Stimulated activated CD8-positive, alpha-beta memory T cell treated with anti-CD3 and anti-CD28 coated beads, Interleukin-15, amount 100 ng/mL, for 4 hours (primary cell): ENCODE measurements at places on chromosomes 2 and 18.

GRCh38 chr18:43876748-43877147, 599.5 kb upstream of the SYT4 start:
- no peak for DNase-seq

DNA sequence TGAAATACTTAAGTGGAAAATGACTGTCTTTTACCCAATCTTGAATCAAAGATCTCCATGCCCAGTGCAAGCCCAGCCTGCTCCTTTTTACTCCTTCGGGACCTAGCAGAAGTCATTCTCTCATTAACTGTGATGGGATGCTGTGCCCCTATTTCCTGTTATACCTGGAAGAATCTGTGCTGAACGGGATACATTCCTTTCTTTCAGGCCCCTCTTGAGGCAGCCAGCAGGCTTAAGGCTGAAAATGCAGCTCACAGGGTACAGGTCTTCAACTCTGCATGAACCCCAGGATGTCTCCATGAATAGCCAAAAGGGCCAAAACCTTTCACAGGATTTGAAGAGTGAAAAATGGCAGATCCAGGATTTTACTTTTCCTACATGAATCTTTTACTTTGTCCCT, 784.8 kb upstream of the KLHL29 start:
- DNase-seq: no peak

GRCh38 chr2:69889302-69889701, 4.5 kb upstream of the SNRNP27 start:
- no peak for DNase-seq

DNA sequence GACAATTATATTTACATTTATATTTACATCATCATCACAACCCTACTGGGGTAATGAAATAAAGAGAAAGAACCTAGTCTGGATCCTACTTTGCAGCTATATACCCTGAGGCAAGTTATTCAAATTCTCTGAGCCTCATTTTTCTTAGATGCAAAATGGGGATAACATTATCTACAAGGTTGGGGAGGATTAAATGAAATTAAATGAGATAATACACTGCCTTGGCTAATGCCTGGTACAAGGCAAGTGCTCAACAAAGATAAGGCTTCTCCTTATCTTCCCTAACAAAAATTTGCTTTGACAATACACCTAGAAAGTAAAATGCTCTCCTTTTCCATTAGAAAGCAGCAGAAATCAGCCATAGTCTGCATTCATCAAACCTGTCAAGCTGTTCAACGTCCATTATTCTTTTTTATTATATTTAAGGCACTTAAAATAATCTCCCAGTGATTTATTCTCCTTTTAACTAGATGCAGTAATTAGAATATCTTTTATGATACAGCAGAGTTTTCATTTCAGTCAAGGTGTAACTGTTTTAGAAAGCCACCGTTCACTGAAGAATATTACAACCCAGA, 44.8 kb downstream of the TCF4 start:
- DNase-seq: no peak

DNA sequence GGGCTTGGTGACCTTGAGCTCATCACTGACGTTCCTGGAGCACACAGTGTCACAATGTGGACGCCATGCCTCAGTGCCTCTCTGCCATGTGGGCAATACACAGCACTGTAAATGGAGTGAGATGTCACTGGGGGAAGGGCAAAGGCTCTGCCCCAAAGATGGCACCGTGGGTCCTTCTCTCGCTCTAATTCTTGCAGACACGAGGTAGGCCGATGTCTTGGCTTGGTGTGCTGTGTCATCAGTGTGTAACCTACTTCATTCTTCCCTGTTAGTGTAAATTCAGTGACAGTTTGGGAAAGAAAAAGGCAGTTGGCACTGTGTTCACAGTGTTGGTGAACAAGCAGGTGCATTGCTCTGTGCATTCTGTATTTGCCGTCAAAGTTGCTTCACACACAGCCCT, 309.3 kb upstream of the MYT1L start:
- no peak for DNase-seq

DNA sequence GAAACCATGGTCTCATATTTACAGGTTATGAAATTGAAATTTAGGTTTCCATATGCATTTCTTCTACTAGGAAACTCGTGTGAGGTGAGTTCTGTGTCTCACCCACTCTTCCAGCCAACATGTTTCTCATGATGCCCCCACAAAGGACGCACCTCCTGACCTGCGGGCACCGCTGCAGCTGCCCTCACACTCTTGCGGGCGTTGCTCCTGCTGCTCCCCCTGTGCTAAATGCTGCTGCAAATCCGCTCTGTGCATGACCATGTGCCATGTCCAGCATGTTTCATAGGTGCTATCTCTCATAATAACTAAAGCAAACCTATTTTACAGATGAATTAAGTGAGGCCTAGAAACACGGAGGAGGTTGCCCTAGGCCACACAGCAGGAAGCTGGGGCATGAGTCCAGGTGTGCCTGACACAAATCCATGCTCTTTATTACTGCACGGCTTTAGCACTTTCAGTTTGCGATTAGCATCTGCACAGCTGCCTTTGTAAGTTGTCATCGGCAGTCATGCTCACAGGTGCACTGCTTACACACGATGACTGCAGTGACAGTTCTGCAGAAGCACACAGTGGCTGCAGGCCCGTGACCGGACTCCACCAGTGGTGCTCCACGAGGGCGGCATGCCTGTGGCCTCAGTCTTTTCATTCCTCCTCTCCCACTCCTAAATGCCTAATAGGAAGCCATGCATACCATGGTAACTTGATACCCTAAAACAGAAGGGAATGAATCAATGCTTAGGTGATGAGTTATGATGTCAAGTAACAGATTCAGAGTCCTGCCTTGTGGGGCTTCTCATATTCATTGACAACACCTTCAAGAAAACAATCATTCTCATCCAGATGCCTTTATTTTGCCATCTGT, 14.9 kb upstream of the GALR1 start:
- DNase-seq: no peak

GRCh38 chr2:150144546-150145298, 342.7 kb downstream of the RND3 start:
- DNase-seq: no peak

- DNase-seq: no peak
Measured at GRCh38 chr2:47194410-47194809, 39.3 kb upstream of the STPG4 start.

DNA sequence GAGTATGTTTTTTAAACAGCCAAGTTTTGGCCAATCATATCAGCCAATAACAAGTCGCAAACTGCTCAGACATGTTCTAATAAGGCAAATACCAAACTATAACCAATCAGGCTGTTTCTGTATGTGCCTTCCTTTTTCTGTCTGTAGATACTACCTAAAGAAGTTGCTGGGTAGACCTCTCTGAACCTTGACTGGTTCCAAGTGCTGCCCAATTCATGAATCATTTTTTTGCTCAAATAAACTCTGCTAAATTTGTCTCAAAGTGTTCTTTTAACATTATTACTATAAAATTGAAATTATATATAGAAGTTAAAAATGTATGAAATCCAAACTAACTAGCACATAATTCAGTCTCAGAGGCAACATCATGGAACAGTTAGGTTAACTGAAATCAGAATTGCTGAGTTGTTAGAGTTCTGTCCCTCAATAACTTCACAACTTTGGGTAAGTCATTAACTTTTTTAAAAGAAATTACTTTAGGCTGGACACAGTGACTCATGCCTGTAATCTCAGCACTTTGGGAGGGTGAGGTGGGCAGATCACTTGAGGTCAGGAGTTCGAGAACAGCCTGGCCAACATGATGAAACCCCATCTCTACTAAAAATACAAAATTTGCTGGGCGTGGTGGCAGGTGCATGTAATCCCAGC, 4.9 kb upstream of the TTC21B start:
- no peak for DNase-seq

DNA sequence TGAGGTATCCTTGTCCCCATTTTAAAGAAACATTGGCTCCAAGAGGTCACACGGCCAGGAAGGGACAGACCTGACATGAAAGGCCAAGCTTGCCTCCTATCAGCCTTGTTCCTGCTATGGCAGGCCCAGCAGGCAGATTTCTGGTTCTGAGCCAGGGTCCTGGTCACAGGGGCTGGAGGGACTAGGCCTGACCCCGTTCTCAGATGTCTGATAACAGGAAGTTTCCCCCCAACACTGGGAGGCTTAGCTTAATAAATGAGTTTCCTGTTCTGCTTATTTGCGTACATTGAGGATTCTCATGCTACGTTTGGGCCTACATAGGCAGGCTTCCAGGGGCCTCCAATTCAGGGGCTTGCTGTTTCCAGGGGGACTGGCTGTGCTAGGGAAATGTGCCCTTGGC, 107.8 kb upstream of the LTBP1 start:
- DNase-seq: no peak

- DNase-seq: no peak
Measured at GRCh38 chr2:17930773-17931172, 52.3 kb downstream of the KCNS3 start.

DNA sequence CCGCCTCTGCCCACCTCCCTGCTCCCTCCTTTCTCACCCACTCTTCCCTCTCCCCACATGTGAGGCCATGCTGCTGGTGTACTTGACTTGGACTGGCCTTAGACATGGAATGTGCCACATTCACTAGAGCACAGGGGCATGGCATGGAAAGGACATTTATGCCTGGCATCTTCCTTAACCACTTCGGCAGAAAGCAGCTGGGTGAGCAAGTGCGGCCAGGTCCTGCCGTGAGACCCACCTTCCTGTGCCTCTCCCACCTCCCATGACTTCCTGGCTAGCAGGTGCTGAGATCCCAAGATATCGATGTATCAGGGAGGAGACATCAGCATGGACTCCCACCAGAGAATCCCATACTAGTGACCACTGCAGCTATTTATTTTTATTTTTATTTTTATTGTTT, 13.0 kb downstream of the GPR55 start:
- no peak for DNase-seq

- DNase-seq: no peak
Measured at GRCh38 chr2:234691214-234691575, 194.3 kb upstream of the ARL4C start.

GRCh38 chr2:46538393-46538792, 59.0 kb downstream of the TMEM247 start:
- no peak for DNase-seq

DNA sequence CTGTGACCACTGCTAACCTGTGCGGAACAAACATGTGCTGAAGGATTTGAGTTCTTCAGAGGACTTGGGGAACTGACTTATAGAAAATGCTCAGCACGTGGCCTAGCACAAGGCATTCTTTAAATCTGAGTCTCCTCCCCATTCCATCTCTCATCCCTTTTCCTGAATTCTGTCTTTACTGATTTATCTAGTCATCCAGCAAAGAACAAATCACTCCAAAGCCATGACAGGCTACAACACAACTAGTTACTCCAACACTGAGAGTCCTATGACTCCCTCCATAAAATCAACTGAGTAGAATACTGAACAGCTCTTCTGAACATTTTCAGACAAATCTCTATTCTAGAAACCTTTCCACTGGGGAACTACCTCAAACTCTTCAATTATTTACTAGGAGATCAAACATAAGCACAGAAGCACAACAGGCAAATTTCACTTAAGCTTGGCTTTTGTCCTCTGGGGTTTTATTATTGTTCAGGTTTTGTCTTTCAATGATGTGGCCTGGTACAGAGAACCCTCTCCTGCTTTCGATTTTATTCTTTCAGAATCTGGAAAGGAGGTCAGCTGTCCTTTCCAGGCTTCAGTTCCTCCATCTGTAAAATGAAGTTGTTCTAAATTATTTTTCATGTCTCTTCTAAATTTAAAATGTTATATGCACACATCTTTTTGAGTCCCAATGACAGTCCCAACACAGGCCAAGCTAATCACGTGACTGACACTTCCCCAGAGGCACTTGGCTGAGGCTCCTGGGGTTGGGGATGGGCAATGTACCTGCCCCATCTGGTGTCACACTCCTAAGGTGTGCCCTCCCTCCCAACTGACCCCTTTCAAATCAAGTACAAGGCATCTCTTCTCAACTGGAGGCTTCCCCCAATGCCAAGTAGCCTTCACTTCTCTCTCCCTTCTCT, 31.8 kb downstream of the RNU4ATAC start:
- DNase-seq: no peak

GRCh38 chr18:44918142-44918476, 237.4 kb downstream of the SETBP1 start:
- DNase-seq: no peak

DNA sequence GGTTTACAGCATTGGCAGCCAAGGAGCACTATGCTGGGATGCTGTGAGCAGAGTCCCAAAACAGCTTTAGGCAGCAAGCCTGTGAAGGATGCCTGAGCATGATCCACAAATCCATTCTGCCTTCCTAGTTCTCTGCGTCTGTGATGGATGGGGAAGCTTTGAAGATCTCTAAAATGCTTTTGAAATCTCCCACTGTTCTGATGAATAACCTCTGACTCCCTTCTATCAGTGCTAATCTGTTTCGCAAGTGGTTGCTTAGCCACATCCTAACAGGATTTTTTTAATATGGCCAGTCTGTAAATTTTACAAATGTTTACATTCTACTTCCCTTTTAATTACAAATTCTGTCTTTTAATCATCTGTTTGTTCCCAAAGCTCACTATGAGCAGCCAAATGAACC, 319.2 kb downstream of the GULP1 start:
- no peak for DNase-seq

DNA sequence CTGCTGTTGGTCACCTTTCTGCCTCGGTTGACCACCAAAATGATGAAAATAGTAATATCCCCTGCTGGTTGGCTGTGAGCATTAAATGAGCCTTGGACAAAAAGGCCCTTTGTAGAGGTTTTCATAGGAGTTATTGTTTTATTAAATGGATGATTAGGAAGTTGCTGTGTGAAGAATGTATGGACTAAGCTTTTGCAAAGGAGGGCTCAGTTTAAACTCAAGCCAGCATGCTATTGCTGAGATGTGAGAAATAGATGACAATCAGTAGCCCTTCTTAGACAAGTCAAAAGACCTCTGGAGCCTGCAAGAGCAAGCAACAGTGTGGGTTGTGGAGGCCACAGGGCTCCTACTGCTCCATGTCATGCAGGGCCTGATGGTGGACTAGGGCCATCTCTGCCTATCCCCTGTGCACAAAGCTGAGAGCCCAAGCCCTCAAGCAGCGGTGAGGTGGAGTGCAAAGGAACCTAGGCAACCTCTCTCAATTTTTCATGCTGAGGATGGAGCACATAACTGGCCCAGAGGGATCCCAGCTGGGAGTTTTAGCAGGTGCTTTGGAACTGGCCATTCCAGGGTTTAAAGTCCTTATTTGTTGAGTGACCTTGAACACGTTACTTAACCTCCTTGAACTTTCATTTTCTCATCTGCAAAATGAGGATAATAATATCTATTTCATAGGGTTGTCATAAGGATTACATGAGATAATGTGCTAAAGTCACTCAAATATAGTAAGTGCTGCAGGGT, 37.1 kb downstream of the FOSL2 start:
- DNase-seq: no peak

- DNase-seq: no peak
Measured at GRCh38 chr2:181124497-181124896, 144.1 kb downstream of the UBE2E3 start.
